ENCODE measurements at places on chromosomes 16 and 17.

- no peak for DNase-seq
Observed at GRCh38 chr16:61834082-61834481, 202.2 kb downstream of the CDH8 start.

DNA sequence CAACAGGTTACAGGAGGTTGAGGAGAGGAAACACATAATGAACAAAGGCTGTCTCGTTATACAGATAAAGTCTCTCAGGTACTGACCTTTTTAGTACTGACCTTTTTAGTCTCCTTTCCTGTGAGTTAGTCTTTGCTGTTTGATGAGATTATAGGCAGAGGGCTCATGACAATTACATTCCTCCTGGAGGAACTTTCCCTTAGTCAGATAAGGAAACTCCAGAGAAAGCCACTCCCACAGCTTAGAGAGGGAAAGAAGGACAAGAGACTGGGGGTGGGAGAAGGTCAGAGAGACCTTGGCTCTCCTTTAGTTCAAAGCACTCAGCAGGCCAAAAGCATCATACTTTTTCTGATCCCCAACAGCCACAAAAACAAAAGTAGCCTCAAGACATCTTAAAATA lies 15.3 kb upstream of the PSMD7 start:
- DNase-seq: no peak

- DNase-seq: no peak
Observed at GRCh38 chr16:88331989-88332920, 50.5 kb upstream of the ZNF469 start.

- DNase-seq: no peak
Observed at GRCh38 chr16:5465714-5466113, 368.1 kb upstream of the EEF2KMT start.

GRCh38 chr16:5867250-5867649 lies 769.7 kb upstream of the EEF2KMT start:
- DNase-seq: no peak

Data from CD4-positive, alpha-beta T cell treated with Interferon alpha-2 for 1 hour (primary cell).